ENCODE measurements at places on chromosomes 11 and 22.
A peak's percentile ranks its signal among the peaks of the same experiment; 100 is the strongest.

- no peak for DNase-seq
Measured at GRCh38 chr11:95282291-95282751, 51.3 kb upstream of the SESN3 start.

- peak; percentile 46 for DNase-seq
Measured at GRCh38 chr11:61890529-61891330, 615 bp downstream of the FADS3 start.

GRCh38 chr22:30873086-30873650 lies 95.4 kb downstream of the MORC2 start:
- DNase-seq, result no peak

DNA sequence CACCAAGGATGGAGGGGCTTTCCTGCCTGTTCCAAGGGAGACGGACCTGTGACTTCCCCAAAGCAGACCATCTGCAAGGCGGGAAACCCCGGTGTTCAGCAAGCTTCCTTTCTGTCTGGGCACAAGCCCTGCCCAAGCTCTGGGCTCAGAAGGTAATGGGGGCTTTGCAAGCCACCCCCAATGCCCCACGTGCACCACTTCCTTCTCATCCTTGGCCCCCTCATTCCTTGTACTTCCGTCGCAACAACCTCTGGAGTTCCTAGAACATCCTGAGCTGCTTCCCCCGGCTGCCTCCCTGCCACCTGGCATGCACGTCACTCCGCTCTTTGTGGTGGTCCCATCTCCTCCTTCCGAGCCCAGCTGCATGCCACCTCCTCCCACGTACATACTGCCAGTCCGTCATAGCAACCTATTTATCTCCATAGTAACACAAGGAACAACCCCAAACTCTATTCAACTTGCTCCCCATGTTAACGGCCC lies 3.9 kb downstream of the MYEOV start:
- peak; percentile 42 for DNase-seq

- no peak for DNase-seq
Measured at GRCh38 chr22:36125994-36126531, 34.5 kb downstream of the APOL3 start.

- no peak for DNase-seq
Measured at GRCh38 chr11:74476536-74476935, 9.2 kb upstream of the KCNE3 start.

DNA sequence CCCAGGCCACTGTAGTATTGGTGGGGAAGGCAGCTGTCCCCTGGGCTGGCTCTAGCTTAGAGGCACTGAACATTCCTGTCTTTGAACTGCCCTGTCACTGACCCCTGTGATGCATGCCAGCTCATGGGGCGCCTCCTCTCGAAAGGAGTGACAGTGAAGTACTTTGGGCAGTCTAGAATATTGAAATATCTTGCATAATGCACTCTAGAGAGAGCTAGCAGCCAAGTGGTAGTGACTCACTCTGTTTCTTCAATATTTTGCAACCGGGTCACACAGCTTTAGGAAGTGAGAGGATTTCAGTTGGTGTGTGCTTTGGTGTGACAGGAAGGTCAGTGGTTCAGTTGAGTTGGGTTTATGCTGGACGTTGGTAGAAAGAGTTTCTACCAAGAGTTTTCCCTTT lies 35.5 kb upstream of the ST14 start:
- DNase-seq, result no peak

Measured in activated CD4-positive, alpha-beta T cell treated with anti-CD3 and anti-CD28 coated beads, Interleukin-2, amount 10 ng/mL, durations not matched to agents 7 days and 5 days (primary cell).